Stimulated activated CD4-positive, alpha-beta T cell treated with anti-CD3 and anti-CD28 coated beads, Interleukin-1b, Interleukin-23, amount 100 ng/mL, for 1 hour (primary cell): ENCODE measurements at places on chromosomes 5 and 9.

- no peak for DNase-seq
Observed at GRCh38 chr5:51148437-51148836, 234.8 kb upstream of the ISL1 start.

DNA sequence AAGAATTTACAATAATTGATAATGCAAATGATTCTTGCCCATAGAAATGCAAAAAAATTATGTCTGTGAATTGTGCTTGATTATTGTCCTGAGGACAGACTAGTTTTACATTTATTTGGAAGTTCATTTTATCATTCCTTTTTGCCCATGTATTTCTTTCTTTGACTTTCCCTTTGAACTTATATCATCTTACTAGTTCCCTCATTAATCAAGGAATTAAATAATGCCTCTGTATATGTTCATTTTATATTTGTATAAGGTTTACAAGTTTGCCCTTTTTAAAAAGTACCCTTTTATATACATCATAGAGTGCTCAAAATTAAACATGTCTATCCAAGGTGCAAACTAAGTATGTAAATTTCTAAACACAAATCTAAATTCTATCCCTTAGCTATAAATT, 501.6 kb downstream of the NTRK2 start:
- DNase-seq = no peak

- no peak for DNase-seq
Observed at GRCh38 chr9:133528876-133529241, 4.1 kb upstream of the MYMK start.

- DNase-seq = no peak
Observed at GRCh38 chr5:107719034-107719606, 48.4 kb upstream of the EFNA5 start.
